ENCODE measurements at places on chromosomes 6 and 20.

- DNase-seq: no peak
These were observed 837.3 kb downstream of the DHX35 start for GRCh38 chr20:39799366-39799965.

- DNase-seq: no peak
These were observed 116.1 kb downstream of the JAG1 start for GRCh38 chr20:10557685-10558084.

DNA sequence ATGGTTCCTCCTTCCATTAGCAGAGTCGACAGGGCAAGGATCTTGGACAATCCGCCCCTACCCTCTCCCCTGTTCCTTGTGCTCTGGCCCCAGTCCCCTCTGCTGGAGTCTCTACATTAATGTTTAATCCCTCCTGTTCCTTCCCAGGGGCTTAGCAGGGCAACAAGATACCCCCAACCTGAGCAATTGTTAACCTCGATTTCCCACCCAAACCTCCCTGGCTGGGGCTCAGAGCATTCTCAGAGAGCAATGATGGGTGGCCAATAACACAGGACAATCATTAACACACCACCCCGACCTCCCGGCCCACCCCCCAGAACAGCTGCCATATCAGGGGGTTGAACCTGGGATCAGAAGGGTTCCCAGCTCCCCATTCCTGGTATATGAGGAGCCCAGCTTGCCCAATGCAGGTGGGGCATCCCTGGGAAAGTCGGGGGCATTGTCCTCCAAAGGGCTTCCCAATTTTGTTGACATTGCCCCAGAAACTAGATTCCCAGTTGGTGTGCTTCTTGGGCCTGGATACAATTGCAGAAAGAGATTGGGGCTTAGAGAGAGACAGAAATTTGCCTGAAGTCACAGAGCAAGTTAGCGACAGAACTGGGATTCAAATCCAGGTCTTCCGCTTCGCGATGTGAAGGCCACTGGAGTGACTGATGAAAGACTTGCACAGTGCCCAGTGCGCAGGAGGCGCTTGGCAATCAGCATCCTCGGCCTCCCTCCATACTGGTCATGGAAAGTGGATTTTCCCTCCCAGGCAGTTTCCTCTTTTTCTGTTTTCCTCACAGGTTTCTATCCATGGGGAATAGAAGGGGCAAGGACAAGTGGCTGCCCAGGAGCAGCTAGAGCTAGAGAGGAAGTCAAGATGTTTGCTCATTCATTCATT lies 59.6 kb upstream of the TTPAL start:
- no peak for DNase-seq

- no peak for DNase-seq
These were observed 9.5 kb downstream of the SLC29A1 start for GRCh38 chr6:44232676-44233566.

DNA sequence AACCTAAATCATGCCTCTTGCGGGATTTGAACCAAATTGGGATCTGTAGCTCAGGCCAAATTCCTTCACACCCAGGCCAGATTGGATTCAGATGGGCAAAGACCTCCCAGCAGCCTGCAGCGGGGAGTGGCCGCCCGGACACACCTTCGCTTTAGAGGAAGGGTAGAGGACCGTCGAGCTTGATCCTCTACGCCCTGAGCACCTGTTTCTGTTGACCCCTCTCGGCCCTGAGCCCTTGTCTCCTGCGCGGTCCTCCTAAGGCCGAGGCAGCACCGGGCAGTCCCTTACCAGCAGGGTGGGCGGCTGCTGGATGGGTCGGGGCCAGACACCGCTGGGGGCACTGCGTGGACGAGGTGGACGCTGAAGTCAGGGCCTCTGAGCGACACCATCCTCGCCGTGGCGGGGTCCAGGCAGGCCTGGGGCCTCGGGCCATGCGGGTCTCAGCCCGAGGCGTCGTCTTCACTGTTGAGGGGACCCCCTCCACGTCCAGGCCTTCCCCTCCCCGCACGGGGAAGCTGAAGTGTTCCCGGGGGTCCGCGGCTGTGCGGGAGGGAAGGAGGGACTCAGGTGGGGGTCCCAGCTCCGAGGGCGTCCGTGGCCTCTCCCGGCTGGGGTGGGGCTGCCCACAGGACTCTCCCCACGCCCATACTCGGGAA lies 114.8 kb downstream of the SMOC2 start:
- DNase-seq: no peak

GRCh38 chr6:111361648-111362047 lies 121.4 kb downstream of the REV3L start:
- DNase-seq: peak; percentile 63

DNA sequence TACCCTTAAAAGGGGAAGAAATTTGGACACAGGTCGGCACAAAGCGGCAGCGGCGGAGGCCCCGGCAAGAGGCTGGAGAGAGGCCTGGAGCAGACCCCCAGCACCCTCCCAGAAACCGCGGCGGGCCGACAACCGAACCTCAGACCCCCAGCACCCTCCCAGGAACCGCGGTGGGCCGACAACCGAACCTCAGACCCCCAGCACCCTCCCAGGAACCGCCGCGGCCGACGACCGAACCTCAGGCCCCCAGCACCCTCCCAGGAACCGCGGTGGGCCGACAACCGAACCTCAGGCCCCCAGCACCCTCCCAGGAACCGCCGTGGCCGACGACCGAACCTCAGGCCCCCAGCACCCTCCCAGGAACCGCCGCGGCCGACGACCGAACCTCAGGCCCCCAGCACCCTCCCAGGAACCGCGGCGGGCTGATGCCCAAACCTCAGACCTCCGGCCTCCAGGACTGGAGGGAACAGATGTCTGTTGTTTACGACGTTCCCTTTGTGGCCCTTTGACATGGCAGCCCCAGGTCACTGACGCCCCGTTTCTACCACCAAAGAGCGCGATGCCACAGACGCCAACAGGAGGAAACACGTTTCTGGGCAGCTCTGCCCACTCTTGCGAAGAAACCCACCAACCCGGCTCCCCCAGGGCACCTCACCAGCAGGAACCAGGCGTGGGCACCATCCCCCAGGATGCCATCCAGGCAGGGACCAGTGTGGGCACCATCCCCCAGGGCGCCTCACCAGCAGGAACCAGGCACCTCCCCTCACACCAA lies 28.4 kb downstream of the ZBTB46 start:
- no peak for DNase-seq

DNA sequence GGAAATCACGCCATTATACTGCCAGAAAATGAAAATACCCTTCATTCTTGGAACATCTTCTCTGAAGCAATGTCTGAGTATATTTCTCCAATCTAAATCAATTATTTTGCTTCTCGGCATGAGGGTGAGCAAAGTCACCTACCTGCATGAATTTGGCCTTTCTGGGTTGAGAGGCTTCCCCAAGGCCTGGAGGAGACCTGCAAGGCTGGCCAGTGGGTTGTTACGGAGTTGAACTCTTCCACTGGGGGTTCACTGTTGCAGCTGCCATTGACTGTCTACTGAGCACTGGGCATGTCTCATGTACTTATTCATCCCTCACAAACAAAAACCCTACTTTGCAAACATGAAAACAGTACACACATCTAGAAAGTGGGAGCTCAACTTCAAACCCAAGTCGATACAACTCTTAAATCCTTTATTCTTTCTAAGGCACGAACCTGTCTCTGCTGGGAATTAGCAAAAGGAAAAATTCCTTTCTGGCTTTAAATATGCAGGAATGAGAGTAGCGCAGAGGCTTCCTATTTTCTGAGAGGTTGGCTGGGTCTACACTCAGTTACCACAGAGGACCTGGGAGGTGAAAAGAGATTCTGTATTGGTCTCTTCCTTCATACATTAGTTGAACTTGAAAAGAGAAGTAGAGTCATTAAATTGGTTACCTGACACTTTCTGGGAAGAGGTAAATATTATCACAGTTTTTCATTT lies 87.6 kb upstream of the SGK1 start:
- DNase-seq: no peak

GRCh38 chr20:48597521-48598302 lies 230.1 kb downstream of the PREX1 start:
- DNase-seq: no peak

DNA sequence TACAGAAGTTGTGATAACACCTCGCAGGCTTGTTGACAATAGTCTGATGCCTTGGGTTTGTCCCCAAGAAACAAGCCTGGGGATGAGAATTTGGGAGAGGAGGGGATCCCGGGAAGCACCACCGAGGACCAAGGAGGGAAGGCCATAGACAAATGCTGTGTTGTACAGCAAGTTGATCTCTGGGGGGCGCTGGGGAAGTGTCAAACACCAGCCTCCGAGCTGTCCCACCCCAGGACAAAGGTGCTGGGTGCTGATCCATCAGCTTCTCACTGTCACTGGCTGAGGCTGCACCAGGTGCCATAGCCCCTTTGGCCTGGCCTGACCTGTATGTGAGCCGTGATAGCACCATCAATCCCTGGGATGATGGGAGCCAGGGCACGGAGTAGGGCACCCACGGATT lies 64.0 kb downstream of the SYNDIG1 start:
- DNase-seq: no peak

- peak; percentile 73 for DNase-seq
These were observed 8.9 kb downstream of the FAM217B start for GRCh38 chr20:59948828-59949720.

- peak; percentile 52 for DNase-seq
These were observed 13.4 kb upstream of the MRGBP start for GRCh38 chr20:62782893-62783278.

GRCh38 chr20:63309261-63310071 lies 16.5 kb downstream of the COL20A1 start:
- peak; percentile 35 for DNase-seq

DNA sequence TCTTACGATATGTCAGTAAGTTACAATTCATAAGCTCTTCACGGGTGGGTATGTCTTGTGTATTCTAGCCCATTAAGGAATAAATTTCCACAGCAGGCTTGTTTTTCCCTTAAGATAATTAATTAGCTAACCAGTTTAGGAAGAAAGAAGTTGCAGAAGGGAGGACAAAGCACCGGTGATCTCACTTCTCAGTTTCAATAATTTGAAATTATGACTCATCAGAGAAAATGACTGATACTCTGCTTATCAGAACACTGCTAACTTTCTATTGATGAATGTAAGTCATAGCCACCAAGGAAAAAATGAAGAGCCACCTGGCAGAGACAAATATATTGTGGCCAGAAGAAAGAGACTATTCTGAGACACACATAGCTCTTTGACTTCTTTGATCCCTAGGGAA lies 35.0 kb upstream of the ENTPD6 start:
- DNase-seq: no peak
